ENCODE measurements at places on chromosomes 2 and 18.

DNA sequence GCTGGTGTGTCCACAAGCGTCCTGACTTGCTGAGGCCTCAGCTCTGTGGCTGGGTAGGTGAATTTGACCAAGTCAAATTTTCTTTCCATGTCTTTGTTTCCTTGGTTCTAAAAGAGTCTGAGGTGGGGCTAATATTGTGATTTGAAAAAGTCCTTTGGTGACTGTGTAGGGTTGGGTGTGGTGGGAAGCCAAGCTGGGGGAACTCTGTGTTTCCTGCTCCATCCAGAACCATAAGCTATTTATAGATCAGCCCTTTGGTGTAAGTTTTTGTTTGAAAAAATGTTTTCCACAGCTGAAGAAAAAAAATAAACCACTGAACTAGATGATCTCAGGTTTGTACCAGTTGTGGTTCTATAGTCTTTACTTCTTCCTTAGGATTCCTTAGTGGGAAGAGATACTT, 462.7 kb downstream of the TGIF1 start:
- DNase-seq: no peak

DNA sequence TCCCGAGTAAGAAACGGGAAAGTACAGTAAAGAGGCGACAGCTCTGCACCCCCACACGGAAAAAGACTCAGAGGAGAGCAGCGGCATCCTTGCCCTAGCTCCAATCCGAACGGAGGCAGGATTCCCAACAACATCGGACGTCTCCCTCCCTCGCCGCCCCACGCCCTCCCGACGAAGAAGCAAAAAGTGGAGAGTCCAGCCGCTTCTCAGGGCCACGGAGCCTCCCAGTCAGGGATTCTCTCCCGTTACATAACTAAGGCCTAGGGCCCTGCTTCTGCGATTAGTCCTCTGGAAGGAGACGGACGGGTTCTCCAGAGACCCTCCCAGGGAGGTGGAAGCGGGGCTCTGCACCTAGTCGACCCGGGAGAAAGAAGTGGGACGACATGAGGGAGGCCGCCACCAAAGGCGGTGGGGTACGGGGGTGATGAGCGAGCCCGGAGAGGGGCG, 587 bp downstream of the SUMO1 start:
- no peak for DNase-seq

DNA sequence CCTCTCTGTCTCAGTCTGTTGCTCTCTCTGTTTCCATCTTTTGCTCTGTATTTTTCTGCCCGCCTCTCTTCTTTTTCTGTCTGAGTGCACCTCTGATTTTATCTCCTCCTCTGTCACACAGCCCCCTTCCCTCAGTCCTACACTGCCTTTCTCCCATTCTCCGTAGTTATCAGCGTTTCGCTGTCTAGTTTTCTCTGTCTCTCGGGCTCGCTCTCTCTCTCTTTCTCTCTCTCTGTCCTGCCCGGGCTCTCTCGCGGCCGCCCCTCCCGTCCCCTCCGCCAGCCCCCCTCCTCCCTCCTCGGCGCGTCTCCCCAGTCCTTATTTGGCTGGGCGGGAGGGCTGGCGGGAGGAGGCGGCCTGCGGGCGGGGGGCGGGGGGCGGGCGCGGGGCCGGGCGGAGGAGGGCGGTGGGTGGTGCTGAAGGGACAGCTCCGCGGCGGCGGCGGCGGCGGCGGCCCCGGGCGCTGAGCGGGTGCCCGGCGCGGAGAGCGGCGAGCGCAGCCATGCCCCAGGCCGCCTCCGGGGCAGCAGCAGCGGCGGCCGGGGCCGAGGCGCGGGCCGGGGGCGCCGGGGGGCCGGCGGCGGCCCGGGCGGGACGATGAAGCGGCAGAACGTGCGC, at the start of gene KCNK3:
KCNK3 (plus strand) TSS at position 444 of the 618 bp plus-strand sequence; CDS start at position 598, 154 bp downstream.
- peak; percentile 74 for DNase-seq

- DNase-seq: peak; percentile 44
Observed at GRCh38 chr2:189581354-189582139, 961 bp upstream of the SLC40A1 start.

DNA sequence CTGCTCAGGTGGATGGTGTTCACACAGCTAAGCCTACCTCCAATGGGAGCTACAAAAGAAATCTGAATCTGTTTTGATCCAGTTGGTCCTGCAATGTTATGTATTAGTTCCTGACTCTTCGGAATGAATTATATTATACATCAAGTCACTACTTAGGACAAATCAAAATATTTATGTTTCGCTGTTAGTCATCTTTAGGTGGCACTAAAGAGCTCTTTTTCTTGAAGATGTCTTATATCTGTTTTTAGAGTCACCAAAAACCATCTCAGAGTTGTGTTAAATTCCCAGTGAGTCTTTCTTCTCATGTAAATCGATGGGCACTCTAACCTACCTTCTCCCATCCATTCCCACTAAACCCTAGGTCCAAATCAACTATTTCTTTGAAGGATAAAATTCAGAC, 2.2 kb downstream of the DNER start:
- no peak for DNase-seq

DNA sequence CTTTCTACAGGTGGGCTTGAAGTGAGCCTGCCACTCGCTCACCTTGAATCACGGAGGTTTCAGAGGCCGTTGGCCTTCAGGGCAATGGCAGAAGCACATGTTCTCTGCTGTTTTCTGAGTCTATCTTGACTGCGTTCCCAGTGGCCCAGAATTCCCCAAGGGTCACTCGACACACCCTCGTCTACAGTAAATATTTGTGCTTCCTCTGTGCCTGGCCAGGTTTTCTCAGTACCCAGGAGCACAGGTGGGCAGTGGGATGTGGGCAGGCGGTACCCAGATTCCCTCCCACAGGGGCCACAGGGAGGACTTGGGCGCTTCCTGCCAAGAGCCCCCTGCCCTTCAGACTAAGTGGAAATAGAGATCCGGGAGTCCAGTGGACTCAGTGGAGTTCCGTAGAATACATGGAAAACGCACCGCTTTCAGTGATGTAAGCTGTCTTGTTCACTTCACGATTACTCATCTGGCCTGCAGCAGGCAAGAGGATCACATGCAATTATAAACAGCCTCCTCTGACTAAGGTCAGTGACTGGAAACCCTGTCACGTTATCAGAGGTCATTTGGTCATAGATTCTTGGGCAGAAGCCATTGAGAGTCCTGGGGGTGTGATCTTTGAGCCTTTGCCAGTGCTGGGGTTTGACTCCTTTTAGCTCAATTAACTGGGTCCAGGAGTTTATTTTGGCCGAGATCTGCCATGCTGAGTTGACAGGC, 179.8 kb downstream of the NEDD4L start:
- peak; percentile 49 for DNase-seq

- no peak for DNase-seq
Observed at GRCh38 chr2:150063931-150064548, 423.4 kb downstream of the RND3 start.

Data from thyroid gland (tissue), 4 donors.